ENCODE measurements at places on chromosomes 5 and 9.

DNA sequence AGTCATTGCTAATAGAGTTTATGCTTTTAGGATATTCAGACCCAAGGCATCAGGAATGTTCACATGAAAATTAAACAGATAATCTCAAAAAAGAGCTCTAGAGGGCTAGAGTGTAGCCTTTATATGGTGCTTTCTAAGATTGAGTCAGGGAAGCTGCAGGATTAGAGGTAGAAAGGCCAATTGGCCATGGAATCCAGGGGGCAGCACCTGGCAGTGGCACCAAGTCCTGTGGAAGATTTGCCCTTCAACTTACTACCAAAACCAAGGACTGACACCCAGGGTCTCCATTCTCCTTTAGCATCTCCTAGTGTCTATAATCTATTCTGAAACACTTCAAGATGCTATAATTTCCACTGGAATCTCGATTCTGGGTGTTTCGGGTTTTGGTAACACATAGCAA, 112.4 kb downstream of the ACER2 start:
- no peak for DNase-seq

DNA sequence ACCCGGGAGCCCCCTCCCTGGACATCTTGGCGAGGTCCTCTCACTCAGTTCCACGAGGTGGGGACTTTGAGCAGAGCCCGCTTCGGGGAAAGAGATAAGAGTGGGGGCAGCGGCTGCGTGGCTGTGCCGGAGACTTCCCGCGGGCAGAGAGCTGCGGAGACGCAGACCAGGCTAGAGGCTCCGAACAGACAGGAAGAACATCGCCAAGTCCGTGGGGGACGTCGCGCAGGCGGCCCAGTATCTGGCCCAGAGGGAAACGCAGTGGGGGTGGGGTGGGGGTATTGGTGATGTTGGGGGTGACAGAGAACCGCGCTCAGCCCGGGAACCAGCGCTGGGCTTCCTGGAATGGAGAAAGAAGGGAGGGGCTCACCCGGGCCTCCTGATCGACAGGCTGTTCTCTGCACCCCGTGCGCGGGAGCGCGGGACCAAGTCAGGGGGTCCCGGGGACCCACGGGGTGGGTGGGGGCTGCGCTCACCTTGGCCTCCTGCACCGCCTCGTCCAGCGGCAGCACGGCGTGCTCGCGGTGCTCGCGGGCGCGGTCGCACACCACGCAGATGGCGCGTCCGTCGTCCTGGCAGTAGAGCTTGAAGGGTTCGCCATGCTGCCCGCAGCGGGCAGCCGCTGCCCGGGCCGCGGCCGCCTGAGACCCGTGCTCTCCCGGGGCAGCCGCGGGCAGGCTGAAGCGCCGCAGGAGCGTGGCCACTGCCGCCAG, 727 bp downstream of the TRIM7 start:
- no peak for DNase-seq

DNA sequence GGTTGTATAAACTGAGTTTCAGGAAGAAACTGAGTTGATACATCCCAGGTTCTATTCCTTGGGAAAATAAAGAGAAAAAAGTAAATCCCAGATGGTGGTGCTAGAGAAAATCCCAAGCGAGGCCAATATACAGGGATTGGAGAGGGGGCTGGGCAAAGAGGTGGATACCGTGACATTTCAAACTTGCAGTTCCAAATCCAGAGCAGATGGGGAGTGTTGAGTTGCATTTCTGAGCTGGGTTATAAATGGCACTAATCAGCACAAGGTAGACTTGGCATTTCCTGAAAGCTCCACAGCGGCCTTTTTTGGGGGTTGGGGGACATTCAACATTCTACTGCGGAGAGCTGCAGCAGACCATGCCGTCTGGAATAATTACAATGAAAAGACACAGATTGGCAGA, 224.4 kb downstream of the NXNL2 start:
- no peak for DNase-seq

- DNase-seq: no peak
Measured at GRCh38 chr5:154421868-154422267, 23.9 kb upstream of the SAP30L start.

DNA sequence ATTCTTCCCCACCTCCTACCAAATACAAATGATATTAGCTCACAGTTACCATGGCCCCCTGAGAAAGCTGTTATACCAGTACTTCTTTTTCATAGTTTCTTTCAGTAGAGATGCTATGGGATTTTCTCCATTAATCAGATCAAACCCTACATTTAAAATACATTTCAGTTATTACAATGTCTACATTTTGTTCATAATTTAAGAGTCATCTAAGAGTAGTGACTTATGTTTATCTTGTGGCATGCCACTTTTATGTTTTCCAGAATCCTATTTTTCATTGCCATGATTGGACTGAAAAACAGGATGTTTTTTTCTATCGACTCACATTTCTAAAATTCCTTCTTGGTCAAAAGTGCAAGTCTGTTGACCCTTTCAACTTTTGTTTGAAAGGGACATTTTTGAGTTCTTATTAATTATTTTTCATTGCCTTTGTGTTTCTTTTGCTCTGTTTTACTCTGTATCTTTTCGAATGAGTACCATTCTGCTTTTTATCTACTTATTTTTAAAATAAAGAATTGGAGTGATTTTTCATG, 77.4 kb upstream of the ANXA1 start:
- no peak for DNase-seq

Measured in activated CD4-positive, CD25-positive, alpha-beta regulatory T cell (primary cell).